BJ (cell line): ENCODE measurements at places on chromosomes 11 and 22.

DNA sequence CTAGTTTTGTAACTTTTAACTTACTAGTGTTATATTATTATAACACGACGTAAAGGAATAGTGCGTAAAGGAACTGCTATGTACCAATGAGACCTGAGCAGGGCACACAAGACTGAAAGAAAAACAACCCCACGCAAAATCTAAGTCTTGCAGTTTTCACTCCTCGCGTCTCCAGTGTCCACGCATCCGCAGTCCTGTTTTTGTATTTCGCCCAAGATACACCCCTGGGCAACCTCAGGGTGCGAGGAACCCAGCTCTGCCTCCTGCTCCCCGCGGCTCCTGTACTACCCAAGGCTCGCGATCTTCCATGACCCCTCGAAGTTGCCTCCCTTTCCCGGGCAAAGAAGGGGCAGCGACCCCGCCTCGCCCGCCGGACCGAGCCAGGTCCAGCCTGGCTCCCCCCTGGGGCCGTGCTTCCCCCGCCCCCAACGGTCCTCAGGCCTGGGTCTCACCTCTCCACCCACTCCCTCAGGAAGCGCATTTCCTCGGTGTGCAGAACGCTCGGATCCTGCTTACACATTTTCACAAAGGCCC is 393 bp downstream of the ST13 start:
- DNase-seq = no peak

GRCh38 chr11:30631148-30631547 is 45.0 kb upstream of the MPPED2 start:
- no peak for DNase-seq

GRCh38 chr11:69587454-69588090 is 53.4 kb upstream of the CCND1 start:
- DNase-seq = peak; percentile 68

- DNase-seq = no peak
These were observed 29.3 kb upstream of the CABP7 start for GRCh38 chr22:29690476-29690875.
